ENCODE measurements at places on chromosomes 2 and 18. TPM values are rescaled to one million over a fixed set of nuclear protein-coding genes. Genes with fewer than 3 reads are reported as not detected.

SNORC gene
- polyA plus RNA-seq, result not detected

GRCh38 chr2:26968001-26968400, 2.4 kb upstream of the MAPRE3 start:
- no peak for DNase-seq

- no peak for DNase-seq
Measured at GRCh38 chr18:42586601-42587000, 528.9 kb downstream of the RIT2 start.

GRCh38 chr2:120820263-120820952, 84.7 kb downstream of the GLI2 start:
- no peak for DNase-seq

- no peak for DNase-seq
Measured at GRCh38 chr2:42045352-42045751, 2.5 kb upstream of the PKDCC start.

DNA sequence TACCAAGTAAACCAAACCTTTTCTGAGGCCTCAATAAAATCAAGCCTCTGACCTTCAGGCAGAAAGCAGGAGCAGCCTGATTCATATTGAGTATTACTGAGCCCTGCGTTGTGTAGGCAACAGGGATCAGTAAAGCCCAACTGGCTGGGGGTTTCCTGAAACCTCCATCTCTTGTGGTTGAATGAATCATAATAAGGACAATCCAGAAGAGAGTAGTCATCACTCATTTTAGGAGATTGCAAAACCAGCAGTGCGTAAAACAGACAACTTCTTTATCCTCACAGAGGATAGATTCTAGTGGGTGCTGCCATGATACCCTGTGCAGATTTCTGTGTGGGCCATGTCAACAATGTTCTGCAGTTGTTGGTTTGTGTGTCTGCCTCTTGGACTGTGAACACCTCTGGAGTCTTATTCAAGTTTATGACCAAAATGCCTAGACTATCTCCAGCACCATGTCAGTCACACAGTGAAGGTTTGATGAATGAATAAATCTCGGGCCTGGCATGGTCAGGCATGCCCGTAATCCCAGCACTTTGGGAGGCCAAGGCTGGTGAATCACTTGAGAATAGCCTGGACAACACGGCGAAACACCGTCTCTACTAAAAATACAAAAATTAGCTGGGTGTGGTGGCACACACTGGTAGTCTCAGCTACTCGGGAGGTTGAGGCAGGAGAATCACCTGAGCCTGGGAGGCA, 51.8 kb upstream of the RAB27B start:
- DNase-seq, result no peak

DNA sequence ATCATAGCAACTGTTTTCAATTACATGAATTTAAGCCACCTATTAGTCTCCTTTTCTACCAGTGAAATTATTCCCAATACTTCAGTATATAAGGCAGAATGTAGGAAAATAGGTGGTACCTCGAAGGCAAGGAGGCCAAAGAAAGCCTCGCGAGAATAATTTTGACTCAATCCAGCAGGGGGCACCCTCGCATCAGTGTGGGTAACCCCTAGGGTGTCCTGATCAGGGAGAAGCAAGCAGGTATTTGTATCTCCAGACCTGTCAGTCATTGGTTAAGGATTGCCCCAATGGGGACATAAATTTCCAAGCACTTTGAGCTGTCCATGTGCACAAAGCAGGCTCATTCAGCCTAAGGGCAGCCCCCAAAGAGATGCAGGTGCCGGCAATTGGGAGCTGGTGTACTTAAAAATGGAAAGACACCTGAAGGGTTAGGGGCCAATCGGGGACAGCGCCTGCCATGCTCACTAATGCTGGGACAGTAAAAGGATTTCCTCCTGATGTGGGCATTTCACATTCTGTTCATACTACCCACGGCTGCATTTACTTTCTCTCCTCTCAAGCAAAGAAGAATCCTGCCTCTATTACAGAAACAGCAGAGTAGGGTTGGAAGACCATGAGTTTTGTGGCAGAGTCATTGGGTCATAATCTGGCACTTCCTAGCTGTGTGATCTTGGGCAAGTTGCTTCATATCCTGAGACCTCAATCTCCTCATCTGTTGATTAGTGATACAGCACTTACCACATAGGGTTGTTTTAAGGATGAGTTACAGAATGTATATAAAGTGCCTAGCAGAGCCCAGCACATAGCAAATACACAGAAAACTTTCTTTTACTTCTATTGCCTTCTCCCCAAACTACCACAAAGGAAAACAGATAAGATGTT, 136.1 kb downstream of the ICOS start:
- peak; percentile 20 for DNase-seq

DNA sequence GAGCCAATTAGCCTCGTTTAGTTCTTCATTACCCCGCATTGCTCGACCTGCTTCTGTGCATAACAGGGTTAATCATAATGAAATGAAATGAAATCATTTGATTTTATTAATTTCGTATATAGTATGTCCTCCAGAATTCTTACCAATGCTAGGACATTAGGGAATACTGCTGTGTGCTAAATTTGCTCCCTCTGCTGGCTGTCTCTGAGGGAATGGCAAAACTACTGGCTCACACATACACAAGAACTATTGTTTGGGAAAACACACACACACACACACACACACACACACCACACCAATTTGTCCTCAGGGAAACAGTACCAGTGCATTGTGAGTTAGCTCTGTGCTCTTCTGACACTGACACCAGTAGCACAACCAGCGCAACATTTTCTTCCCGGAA, 273.3 kb upstream of the TCF4 start:
- no peak for DNase-seq

Measured in CD8-positive, alpha-beta memory T cell (primary cell).